ENCODE measurements at places on chromosomes 3 and 15.

DNA sequence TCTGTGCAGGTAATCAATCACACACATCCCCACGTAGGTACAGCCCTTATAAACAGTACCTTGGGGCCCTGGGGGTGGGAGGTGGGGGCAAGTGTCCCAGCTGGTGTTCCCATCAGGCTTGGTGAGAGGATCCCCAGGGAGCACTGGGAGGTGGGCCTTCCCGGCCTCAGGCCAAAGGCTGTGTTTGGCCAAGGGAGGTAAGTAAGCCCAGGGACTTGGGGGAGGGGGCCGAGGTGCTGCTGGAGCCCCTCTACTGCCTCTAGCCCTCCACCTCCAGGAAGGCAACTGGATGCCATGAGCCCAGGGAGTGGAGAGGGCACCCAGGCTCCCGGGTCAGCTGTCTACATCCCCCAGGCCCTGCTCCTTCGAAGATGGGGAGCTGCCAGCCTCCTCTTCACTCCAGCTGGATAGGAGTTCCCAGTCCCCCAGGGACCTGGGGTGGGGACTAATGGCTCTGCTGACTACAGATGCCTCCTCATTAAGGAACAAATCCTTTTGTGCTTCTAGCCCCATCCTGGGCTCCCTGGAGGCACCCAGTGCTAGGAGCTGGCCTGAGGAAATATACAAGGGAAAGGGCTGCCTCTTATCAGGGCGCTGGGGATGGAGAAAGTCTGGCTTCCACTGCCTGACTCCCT lies 33.1 kb downstream of the RNU5B-1 start:
- no peak for DNase-seq

DNA sequence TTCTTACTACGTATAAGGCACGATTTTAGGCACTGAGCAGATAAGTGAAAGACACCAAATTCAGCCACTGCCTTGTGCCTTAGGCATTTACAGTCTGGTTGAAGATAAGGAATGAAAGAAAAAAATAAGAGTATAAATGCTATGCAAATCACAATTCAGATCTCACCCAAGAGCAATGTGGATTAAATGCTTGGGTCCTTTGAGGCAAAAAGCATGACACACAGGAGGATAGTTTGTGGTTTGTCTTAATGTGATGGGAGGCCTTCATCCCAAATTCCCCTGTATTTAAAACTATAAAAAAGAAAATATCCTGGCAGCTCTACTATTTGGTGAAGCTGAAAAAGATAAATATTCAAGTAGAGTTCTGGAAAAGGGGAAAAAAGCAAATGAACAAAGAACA lies 79.8 kb downstream of the TGFBR2 start:
- DNase-seq, result no peak

DNA sequence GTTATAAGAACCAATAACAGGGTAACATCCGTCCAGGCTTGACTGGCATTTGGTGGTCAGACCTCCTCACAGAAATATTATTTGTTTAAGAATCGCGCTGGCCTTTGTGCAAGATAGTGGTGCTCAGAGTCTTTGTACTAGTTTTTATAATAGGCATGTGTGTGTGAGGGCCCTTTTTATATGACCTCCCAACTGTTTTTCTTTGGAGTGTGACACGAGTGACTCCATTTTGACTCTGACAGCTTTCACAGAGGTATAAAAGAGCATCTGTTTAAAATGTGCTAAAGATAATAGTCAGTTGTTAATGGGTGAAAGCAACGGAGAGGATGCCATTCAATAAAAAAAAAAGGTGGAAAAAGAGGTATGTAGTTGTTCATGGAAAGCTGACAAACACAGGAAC lies 110.4 kb downstream of the IL1RAP start:
- DNase-seq, result no peak

DNA sequence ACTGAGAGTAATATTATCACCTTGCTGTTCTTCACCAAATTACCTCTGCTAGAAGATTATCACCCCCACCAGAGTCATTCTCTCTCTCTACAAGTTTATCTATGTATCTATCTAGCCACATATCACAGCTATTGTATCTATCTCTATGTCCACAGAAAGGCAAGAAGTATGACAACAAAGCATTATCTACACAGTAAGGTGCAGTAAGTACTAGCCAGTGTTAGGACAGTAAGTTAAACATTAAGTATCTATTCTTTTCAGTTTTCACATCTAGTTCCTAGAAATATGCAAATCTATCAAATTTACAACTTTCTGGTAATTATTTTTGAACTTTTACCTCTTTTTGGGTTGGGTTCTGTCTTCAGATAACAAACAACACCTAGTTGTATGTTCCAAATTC lies 26.5 kb upstream of the XXYLT1 start:
- DNase-seq, result no peak

DNA sequence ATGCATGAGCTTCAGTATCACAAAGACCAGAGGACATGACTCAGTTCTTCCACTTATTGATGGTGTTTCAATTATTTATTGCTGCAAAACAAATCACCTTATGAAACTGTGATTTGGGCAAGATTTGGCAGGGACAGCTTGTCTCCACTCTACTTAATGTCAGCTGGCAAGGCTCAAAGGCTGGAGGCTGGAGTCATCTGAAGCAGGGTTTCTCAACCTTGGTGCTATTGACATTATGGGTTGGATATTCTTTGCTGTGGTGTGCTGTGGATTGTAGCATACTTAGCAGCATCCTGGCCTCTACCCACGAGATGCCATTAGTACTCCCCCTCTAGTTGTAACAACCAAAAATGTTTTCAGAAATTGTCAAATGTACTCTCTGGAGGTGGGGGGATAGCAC lies 138.8 kb upstream of the PEX5L start:
- DNase-seq, result no peak

GRCh38 chr3:32392536-32393302 lies 1.1 kb downstream of the CMTM7 start:
- peak; percentile 58 for DNase-seq

GRCh38 chr3:76991165-76991564 lies 48.7 kb upstream of the ROBO2 start:
- DNase-seq, result no peak

- no peak for DNase-seq
These were observed 479.4 kb downstream of the NTRK3 start for GRCh38 chr15:87777054-87777561.

- no peak for DNase-seq
These were observed 889.2 kb downstream of the PDCD6IP start for GRCh38 chr3:34687671-34688070.

GRCh38 chr3:175433026-175433674 lies 574.0 kb downstream of the NAALADL2 start:
- DNase-seq, result no peak

DNA sequence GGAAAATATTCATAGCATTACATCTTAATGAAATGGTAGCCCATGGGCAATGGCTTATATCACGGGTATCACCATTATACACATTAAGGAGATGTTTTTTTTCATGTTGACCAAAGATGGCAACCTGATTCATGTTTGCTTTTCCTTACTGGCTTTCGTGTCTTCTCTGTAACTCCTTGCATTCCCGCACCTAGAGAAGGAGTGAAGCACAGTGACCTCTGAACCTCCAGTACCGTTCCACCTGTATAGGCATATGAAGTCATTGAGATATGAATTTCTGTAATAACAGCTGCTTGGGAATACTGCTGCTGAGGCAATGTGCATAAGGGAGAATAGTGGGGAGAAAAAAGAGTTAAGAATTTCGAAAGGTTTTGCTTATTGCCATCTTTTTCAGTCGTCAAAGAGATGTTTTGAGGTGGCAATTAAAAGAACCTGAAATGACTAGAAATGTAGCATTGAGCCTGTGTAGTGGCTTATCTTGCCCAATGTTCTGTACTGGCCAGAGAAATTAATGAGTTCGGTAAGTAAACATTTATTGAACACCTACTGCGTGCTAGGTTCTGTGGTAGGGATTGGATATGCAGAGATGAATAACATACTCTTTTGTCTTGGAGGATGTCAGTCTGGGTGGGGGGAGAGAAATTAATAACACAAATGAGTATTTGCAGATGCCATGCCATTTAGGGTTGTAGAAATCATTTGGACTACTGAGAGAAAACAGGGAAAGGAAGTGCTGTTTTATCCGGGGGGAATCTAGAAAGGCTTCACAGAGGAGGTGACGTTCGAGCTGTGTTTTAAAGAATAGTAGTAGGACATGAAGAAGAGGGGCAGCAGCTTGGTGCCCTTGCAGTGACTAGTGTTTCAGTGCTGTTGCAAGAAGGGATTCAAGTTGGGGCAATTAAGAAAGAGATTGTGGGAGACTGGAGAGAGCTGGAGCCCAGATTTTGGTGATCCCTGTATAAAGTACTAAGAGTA lies 2.5 kb downstream of the FEM1B start:
- DNase-seq, result no peak

DNA sequence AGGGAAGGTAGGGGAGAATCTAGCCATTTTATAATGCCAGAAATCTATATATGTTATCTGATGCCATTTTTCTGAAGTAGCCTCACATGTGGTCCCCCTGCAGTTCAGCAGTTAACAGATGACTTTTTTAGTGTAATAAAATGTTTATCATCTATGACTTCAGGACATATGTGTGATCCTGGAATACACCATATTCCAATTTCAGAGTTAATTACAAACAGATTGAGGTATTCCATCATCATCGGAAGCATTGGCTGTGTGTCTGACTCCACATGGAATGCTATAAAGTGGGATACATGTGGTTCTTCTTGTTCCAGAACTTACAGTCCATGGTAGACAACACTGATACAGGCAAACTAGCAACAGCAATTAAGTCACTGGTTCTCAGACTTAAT lies 45.9 kb upstream of the LIMD1 start:
- DNase-seq, result no peak
